Left lung (tissue), 14 donors: ENCODE measurements at places on chromosomes 16 and 17. TPM values are rescaled to one million over a fixed set of nuclear protein-coding genes. Genes with fewer than 3 reads are reported as not detected.

The TP53TG3 gene
- not detected for polyA plus RNA-seq

The STX4 gene
- 44.4 TPM for polyA plus RNA-seq

The NPIPA7 gene
- polyA plus RNA-seq = 23.4 TPM

The CCL16 gene
- 1.0 TPM for polyA plus RNA-seq

The PIPOX gene
- 2.7 TPM for polyA plus RNA-seq

The TBC1D26 gene
- polyA plus RNA-seq = 0.15 TPM

The PSMD12 gene
- 40.7 TPM for polyA plus RNA-seq

- DNase-seq = no peak
Measured at GRCh38 chr17:14712611-14713021, 411.7 kb downstream of the HS3ST3B1 start.

GRCh38 chr16:52963855-52964242 lies 88.8 kb downstream of the CHD9NB start:
- DNase-seq = no peak

DNA sequence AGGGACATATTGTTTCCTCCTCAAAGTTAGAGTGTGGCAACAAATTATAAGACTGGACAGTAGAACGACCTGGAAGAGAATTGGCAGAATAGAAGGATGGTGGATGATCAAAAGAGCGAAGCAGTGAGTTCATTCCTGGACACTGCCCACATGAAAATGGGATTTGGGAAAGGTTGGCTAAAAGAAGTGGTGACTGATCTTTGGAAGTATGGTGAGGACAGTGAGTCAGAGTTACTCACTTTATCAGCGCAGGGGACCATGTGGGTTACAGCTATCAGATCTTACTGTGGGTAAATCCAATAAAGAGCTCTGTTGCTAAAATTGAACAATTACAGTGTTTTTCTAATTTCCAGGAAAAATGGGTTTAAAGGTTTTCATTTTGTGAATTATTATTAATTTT lies 2.7 kb upstream of the TANC2 start:
- no peak for DNase-seq

- DNase-seq = no peak
Measured at GRCh38 chr16:79287424-79287917, 313.1 kb downstream of the MAF start.

- DNase-seq = no peak
Measured at GRCh38 chr16:49739381-49739780, 116.5 kb downstream of the ZNF423 start.

DNA sequence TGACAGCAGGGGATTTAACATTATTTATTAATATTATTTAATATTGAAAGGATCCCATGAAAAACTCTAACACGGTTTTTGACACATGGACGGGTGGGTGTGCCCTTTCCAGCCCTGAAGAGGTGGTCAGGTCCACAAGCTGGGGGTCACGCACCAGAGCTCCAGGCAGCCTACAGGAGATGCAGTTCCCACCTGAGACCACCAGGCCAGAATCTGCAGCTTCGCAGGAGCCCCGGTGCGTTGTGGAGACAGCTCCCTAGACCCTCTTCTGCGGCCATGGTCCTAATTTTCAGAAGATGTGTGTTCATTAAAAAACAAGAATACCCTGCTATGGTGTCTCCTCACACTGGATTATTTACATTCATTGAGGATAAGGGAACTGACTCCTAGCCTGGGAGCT lies 331.1 kb downstream of the C16orf95 start:
- no peak for DNase-seq

DNA sequence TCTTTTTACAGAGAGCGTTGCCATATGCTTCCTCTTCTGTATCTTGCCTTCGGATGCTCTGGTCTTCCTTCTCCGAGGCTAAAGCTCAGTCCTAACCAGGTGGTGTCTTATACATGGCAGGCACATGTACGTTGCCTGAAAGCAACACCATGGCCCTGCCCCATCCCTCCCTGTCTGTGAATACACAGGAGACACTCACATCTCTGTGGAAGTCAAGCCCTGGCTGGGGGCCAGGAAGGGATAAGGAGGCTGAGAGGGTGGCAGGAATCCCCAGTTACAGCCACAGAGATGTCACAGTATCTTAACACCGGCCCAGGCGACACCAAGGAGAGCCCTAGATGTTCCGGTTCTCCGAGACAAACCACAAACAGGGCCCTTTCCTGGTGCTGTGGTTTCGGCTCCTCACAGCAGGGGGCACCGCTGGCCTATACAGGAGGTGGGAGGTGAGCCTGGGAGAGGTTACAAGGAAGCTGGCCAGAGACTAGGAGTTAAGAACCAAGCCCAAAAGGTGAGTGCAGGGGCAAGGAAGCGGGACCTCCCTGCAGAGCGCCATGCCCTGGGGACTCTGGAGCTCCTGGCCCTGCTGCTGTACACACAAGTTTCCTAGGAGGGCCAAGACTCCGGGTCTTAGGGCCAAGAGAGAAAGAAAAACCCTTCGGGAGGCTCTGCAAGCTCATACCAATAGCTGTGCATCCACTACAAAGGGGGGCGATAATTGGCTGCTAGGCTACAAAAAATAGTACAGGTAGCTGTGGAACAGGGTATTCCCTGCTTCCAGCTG lies 41.7 kb downstream of the SRL start:
- DNase-seq = peak; percentile 75

GRCh38 chr17:38918129-38918913 lies 7.1 kb upstream of the LASP1NB start:
- DNase-seq = no peak

- DNase-seq = no peak
Measured at GRCh38 chr17:71593078-71593477, 527.7 kb upstream of the SOX9 start.

GRCh38 chr17:12624211-12624610 lies 41.5 kb upstream of the MYOCD start:
- DNase-seq = no peak

DNA sequence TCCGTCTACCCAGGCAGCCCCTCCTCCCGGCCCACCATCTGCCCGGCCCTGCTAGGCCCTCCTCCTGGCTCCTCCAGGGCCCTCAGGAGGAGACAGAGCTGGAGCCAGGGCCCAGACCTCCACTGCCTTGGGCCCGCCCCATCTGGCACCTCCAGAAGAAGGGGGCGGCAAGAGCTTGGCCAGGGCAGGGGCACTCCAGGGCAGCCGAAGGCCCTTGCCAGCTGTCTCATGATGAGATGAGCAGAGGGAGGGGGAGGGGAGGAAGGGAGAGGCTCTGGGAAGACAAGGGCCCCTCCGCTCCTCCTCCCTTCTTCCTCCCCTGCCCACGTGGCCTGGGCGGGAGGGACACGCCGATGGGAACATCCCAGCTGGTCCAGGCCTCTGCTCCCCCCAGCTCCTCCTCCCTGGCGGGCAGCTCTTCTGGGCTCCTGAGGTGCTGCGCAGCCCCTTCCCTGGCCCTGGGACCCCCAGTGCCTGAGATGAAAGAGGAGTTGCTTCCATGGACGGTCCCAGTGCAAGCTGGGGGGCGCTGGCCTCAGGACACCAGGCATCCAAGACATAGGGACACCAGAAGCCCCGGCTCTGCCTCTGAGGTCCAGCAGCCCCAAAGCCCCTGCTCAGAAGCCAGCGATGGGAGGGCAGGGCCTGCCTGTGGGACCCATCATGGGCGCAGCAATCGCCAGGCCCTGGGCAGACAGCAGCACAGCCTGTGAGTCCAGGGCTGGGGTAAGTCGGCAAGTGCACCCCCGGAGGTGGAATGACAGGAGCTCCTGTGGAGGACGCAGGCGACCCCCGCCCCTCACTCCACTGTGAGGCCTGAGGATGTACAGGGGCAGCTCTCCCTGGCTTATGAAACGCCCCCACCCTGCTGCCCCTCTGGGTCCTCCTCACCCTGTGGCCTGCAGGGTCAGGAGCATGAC lies 23.6 kb upstream of the ENPP7 start:
- no peak for DNase-seq

DNA sequence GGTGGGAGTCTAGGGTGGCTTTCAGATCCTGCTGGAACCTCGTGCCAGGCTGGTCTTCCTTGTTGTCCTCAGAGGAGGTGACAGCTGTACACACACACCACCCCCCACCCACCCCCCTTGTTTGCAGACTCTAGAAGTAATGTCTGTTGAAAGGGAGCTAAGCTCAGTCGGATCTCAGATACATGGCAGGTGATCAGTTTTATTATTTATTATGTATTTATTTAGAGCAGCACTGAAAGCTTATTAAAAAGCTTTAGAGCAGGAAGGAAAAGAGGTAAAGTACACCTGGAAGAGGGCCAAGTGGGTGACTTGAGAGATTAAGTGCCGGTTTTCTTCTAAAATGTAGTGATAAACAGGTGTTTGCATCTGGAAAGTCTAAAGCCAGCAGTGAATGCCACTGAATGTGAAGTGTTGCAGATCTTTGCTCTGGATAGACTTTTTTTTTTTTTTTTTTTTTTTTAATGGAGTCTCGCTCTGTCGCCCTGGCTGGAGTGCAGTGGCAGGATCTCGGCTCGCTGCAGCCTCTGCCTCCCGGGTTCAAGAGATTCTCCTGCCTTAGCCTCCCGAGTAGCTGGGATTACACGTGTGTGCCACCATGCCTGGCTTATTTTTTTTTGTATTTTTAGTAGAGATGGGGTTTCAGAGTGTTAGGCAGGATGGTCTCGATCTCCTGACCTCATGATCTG lies 40.2 kb downstream of the FOXK2 start:
- no peak for DNase-seq

DNA sequence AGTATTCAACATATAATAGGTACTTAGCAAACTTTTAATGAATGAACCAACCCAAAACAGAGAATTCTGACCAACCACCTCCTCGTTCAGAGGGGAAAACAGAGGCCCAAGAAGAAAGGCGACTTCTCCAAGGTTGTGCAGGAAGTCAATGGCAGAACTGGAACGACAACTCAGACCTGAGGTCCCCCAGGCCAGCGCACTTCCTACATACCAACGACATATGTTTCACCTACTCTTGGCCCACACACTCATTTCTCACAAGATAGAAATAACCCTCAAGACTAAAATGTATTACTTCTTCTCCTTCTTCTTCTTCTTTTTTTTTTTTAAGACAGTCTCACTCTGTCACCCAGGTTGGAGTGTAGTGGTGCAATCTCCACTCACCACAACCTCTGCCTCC lies 14.4 kb downstream of the CHCT1 start:
- DNase-seq = no peak

GRCh38 chr17:76530095-76530723 lies 7.3 kb downstream of the CYGB start:
- DNase-seq = no peak

DNA sequence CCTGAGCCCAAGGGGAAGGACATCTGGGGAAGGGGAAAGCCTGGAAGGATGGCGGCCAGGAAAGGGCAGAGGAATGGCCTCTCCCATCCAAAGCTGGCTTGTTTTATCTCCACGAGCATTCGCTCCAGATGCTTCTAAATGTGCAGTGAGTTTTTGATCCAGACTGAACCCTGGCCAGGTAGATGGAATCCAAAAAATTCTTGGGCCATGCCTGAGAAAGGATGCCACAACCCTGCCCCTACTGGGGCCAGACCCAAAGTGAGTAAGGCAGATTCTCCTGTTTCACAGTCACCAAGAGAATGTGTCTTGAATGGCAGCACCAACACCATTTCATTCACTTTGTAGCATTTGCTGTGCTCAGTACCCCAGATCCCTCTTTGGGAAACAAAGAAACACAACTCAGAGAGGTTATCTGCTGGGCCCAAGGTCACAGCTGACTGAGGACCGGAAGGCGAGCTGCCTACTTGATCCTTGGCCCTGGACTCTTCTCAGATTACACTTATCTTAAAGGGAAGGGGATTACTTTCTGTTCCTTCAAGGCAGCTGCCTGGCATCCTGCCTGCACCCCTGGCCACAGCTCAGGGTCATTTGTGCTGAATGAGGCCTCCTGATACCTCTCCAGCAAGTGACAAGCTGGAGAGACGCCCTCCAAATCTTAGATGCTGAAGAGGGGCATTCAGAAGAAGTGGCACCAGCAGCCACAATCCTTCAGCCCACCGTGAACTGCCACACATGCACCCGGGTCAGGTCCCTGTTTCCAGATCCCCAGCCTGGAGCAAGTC lies 3.6 kb downstream of the LRRC75A start:
- no peak for DNase-seq

DNA sequence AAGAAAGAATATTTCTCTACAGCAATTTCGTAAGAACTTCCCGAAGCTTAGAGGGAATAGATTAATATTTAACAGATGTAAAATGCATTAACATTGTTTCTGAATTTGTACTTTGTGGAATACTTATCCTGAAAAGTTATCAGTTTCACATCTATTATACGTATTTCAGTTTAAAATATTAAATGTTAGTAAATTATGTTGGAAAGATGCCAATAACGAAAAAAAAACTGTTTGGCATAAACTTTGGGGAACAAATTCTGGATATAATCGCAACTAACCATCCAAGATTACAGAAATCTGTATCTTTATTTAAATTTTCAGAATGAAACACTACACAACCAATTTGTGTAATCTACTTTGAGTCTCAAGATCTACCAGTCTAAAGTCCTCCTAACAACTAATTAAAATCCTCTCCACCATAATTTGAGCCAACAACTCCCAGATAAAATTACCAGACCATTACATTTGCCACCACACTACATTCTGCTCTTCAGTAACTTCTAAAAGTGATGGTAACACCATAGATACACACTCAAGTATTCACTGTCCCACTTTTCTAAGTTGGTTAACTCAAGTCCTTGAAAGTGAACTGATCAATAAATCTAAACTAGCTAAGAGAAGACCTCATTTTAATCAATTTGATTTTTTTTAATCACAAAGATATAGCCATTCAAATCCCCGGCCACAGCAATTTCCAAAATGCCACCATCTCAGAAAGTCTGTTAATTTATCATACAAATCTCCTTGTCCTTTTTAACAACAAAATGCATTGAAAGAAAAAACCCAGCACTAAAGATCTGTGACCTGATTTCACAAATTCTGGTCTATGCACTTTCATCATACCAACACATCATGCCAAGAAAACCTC lies 2.0 kb downstream of the SIAH1 start:
- DNase-seq = no peak

GRCh38 chr17:1727876-1728630 lies 3.5 kb downstream of the WDR81 start:
- no peak for DNase-seq

DNA sequence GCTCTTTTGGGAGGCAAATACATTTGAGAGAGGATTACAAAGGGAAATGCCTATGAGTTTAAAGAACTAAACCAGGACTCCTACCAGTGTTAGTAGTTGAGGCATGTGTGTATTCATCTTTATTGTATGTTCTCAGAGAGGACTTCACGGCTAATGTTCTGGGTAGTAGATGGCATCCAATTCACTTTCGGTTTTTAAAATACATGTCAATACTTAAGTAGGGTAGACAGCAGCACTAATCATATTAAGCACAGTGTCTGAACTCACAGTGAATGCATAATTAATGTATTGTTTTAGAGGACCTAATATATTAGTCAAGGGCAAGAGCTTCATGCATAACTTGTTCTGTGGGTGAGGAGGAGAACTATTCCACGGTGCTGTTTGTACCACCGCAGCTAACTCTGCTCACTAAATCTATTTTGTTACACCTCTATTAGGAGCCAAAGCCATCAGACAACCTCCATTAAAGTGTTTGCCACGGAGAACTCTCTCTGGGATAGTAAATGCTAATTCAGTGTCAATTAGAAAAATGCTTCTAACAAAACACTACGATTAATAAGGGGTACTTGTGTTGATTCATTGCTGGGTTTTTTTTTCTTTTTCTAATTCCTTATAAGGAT lies 56.3 kb downstream of the COX10 start:
- no peak for DNase-seq

- no peak for DNase-seq
Measured at GRCh38 chr16:83403761-83404160, 404.0 kb upstream of the HSBP1 start.
